ENCODE measurements at places on chromosomes 6 and 20.

- H3K27ac ChIP-seq: no peak overlapping the region
- peaks cover 8% of the 10 kb centered on the region for H3K27me3 ChIP-seq
- H3K4me3 ChIP-seq: no peak overlapping the region
Observed at GRCh38 chr6:159117563-159117962, 51.6 kb upstream of the FNDC1 start.

GRCh38 chr6:146861029-146861563, 262.3 kb downstream of the ADGB start:
- H3K27ac ChIP-seq: no peak overlapping the region
- no peak overlapping the region for H3K4me3 ChIP-seq
- peaks cover 12% of the 10 kb centered on the region for H3K4me1 ChIP-seq
- H3K27me3 ChIP-seq: no peaks in the 10 kb centered on the region
- no peak for DNase-seq

GRCh38 chr6:36244641-36245280, 25.1 kb upstream of the PNPLA1 start:
- H3K36me3 ChIP-seq: no peaks in the 10 kb centered on the region
- DNase-seq: no peak
- no peak overlapping the region for H3K27ac ChIP-seq
- peaks cover 34% of the 10 kb centered on the region for H3K27me3 ChIP-seq
- H3K4me1 ChIP-seq: peaks cover 15% of the 10 kb centered on the region

DNA sequence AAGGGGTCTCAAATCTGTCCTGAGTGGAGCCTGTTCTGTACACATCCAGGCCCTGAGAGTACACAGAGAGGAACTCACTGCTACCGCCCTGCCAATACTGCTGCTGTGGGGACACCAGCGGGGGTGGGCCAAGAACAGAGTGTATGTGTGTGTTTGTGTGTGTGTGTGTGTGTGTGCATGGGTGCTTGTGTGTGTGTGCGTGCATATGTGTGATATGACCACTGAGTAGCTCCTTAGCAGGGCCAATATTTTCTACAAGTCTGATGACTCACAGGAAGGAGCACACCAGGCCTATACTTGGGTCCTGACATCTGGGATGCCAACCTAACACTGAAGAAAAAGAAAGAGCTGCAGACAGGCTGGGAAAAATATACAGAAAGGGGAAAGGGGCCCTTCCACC, 1.4 kb downstream of the RAET1E start:
- peaks cover 24% of the 10 kb centered on the region for H3K4me1 ChIP-seq
- H3K4me3 ChIP-seq: no peak overlapping the region
- no peaks in the 10 kb centered on the region for H3K36me3 ChIP-seq
- H3K27ac ChIP-seq: no peak overlapping the region

- H3K36me3 ChIP-seq: no peaks in the 10 kb centered on the region
- DNase-seq: no peak
- no peak overlapping the region for H3K27ac ChIP-seq
- no peak overlapping the region for H3K4me3 ChIP-seq
Observed at GRCh38 chr20:63255931-63256704, 1.9 kb upstream of the NKAIN4 start.

DNA sequence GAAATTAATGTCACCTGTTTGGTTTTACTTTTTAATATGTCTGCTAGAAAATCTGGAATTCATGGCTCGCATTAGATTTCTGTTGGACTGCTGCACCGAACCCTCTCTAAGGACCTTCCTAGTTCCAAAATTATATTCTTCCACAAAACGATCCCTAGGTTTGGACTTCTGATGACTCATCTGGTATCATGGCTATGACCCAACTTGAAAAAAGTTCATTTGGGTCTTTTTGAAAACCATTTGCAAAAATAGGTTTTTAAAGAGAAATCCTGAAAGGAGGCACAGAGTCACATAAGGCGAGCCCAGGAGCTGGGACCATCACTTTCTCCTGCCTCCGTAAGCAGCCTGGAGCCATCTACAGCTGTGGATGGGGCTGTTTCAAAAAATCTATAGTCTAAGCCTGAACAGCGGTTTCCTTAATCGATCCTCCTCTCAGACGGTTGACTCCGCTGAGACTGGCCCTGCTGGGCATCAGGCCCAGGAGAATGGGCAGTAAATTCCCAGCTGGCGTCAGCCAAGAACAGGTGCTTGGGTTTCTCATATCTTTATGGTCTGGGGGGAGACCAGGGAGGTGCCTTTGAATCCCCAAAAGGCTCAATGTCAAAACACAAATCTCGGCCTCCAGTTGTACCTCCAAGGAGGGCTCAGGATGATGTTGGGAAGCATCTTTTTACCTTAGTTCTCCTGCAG, 44.6 kb downstream of the SLC24A3 start:
- H3K27ac ChIP-seq: no peak overlapping the region
- no peak for DNase-seq
- no peaks in the 10 kb centered on the region for H3K27me3 ChIP-seq

DNA sequence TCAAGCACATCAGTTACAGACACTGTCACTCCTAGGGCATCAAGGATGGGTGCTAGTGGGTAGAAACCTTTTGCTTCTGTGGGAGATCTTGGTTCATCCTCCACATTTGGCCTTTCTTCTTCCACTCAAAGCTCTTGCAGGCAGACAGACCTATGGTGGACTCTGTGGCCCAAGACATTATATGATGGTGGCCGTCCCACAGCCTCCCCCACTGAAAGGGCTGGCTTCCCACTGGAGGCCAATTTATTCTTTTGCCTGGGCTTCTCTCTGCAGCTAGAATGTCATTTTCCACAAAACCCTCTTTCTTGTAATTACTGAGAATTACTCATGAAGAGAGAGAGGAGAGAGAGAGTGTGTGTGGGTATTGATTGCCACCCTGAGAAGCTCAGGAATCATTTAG, 43.8 kb downstream of the CD40 start:
- no peak overlapping the region for H3K4me3 ChIP-seq
- H3K27ac ChIP-seq: no peak overlapping the region
- DNase-seq: no peak
- no peaks in the 10 kb centered on the region for H3K36me3 ChIP-seq

GRCh38 chr6:52306972-52307870, 22.7 kb upstream of the MCM3 start:
- H3K27me3 ChIP-seq: no peaks in the 10 kb centered on the region
- H3K36me3 ChIP-seq: no peaks in the 10 kb centered on the region
- peak overlapping the region; percentile 82 for H3K4me3 ChIP-seq
- H3K4me1 ChIP-seq: peaks cover 52% of the 10 kb centered on the region

DNA sequence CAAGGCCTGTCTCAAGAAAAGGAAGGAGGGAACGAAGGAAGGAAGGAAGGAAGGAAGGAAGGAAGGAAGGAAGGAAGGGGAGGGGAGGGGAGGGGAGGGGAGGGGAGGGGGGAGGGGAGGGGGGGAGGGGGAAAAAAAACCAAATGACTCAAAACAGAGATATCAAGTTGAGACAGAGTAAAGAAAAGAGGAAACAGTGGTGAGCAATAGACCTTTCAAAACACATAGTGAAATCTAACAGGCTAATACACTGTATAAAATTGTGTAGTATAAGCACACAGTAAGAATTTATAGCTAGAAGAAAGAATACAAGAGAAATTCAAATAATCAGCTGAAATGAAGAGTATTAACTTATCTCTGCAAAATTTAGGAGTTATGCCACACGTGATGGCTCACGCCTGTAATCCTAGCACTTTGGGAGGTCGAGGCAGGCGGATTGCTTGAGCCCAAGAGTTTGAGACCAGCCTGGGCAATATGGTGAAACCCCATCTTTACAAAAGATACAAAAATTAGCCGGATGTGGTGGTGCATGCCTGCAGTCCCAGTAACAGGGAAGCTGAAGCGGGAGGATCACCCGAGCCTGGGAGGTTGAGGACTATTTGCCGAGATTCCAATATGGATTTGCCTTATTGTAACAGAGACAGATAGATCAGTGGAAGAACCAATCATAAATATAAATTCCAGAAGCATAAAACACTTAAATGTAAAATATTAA, 123.2 kb downstream of the PRND start:
- no peaks in the 10 kb centered on the region for H3K27me3 ChIP-seq
- DNase-seq: no peak
- H3K4me3 ChIP-seq: peak overlapping the region; percentile 19
- peak overlapping the region; percentile 55 for H3K27ac ChIP-seq

- no peak overlapping the region for H3K27ac ChIP-seq
- no peaks in the 10 kb centered on the region for H3K27me3 ChIP-seq
- peaks cover 7% of the 10 kb centered on the region for H3K4me1 ChIP-seq
- H3K36me3 ChIP-seq: peaks cover 17% of the 10 kb centered on the region
- no peak for DNase-seq
- no peak overlapping the region for H3K4me3 ChIP-seq
Observed at GRCh38 chr6:7245668-7246393, 67.2 kb downstream of the SSR1 start.

- no peak overlapping the region for H3K4me3 ChIP-seq
- H3K27me3 ChIP-seq: no peaks in the 10 kb centered on the region
- no peak for DNase-seq
- no peaks in the 10 kb centered on the region for H3K4me1 ChIP-seq
- H3K27ac ChIP-seq: no peak overlapping the region
Observed at GRCh38 chr6:68197356-68197755, 437.7 kb upstream of the ADGRB3 start.

DNA sequence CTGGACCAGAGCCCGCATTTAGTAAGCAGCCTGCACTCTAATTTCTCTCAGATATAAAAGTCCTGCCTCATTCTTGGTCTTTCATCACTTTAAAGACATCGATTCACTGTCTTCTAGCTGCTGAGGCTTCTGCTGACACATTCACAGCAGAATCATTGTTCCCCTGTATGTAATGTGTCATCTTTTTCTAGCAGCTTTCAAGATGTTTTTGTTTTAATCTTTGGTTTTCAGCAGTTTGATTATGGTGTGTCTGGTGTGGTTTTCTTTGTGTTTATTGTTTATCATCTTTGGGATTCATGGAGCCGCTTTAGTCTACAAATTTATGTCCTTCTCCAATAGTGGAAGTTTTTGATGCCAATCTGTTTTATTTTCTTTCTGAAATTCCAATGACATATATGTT, 157.3 kb upstream of the STMND1 start:
- H3K27me3 ChIP-seq: peaks cover 47% of the 10 kb centered on the region
- no peak overlapping the region for H3K4me3 ChIP-seq
- no peak overlapping the region for H3K27ac ChIP-seq

DNA sequence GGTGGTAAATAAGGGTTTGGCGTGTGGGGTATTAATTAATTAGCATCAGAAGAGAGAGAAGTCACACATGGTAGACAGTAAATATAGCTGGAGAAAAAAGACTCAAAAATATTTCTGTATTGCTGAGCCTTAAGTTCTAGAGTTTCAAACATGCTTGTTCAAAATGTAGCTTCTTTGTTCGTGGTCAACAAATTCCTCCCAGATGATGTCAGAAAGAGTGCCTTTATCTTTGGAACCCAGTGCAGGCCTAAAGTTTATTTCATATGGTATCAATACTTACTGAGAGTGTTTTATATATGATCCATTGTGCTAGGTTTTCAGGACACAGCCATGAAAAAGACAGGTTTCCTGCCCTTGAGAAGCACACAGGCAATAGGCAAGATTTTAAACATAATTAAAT, 18.3 kb downstream of the MARCKS start:
- H3K27ac ChIP-seq: no peak overlapping the region
- DNase-seq: no peak
- H3K4me1 ChIP-seq: peaks cover 5% of the 10 kb centered on the region
- H3K36me3 ChIP-seq: no peaks in the 10 kb centered on the region

DNA sequence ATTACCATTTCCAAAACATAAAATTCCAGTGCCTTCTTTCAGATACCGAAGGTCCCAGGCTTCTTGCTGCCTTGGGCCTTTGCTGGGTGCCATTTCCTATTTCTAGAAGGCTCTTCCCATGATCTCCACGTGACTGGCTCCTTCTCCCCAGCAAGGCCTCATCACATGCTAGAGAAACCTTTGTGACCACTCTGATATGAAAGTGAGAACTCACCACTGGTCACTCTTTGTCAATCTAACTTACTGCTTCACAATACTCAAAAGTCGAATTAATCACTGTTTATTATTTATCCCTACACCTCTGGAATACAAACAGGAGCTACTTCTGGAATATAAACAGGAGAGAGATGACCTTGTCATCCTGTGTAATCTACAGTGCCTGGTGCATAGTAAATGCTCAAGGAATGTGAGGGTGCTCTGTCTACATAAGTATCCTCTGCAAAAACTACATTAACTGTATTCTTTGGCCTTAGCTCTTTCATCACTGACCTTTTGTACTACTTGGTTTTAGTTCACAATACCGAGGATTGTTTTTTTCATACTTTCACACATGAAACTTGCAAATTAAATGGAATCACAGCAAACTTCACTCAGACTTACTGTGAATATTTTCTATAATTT, 1.6 kb downstream of the STX7 start:
- no peak for DNase-seq
- H3K36me3 ChIP-seq: peaks cover 2% of the 10 kb centered on the region
- H3K27me3 ChIP-seq: peaks cover 13% of the 10 kb centered on the region
- peak overlapping the region; percentile 86 for H3K4me3 ChIP-seq

GRCh38 chr6:36596356-36596755, 2.2 kb downstream of the SRSF3 start:
- peak overlapping the region; percentile 97 for H3K4me3 ChIP-seq
- H3K4me1 ChIP-seq: peaks cover 39% of the 10 kb centered on the region
- peak overlapping the region; percentile 100 for H3K27ac ChIP-seq
- H3K36me3 ChIP-seq: peaks cover 68% of the 10 kb centered on the region
- H3K27me3 ChIP-seq: peaks cover 2% of the 10 kb centered on the region
- DNase-seq: no peak

- DNase-seq: no peak
- H3K4me3 ChIP-seq: no peak overlapping the region
- no peak overlapping the region for H3K27ac ChIP-seq
- no peaks in the 10 kb centered on the region for H3K36me3 ChIP-seq
- H3K4me1 ChIP-seq: no peaks in the 10 kb centered on the region
Observed at GRCh38 chr6:46882645-46883044, 39.1 kb downstream of the ADGRF5 start.

GRCh38 chr20:23082846-23083552, 3.1 kb downstream of the CD93 start:
- H3K27me3 ChIP-seq: peaks cover 3% of the 10 kb centered on the region
- H3K27ac ChIP-seq: no peak overlapping the region
- H3K36me3 ChIP-seq: no peaks in the 10 kb centered on the region
- H3K4me1 ChIP-seq: peaks cover 24% of the 10 kb centered on the region
- H3K4me3 ChIP-seq: peak overlapping the region; percentile 20

DNA sequence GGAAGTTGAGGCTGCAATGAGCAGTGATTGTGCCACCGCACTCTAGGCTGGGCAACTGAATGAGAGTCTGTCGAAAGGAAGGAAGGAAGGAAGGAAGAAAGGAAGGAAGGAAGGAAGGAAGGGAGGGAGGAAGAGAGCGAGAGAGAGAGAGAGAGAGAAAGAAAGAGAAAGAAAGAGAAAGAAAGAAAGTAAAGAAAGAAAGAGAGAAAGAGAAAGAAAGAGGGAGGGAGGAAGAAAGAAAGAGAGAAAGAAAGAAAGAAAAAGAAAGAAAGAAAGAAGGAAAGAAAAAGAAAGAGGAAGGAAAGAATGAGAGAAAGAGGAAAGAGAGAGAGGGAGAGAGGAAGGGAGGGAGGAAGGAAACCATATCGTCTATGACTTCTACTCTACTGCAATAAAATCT, 60.2 kb downstream of the OPRM1 start:
- no peak for DNase-seq
- no peaks in the 10 kb centered on the region for H3K27me3 ChIP-seq
- H3K27ac ChIP-seq: no peak overlapping the region
- no peaks in the 10 kb centered on the region for H3K4me1 ChIP-seq
- no peaks in the 10 kb centered on the region for H3K36me3 ChIP-seq
- no peak overlapping the region for H3K4me3 ChIP-seq
